Fibroblast of lung (primary cell): ENCODE measurements at places on chromosomes 12 and 14. TPM values are rescaled to one million over a fixed set of nuclear protein-coding genes. Genes with fewer than 3 reads are reported as not detected.

The LRRK2 gene
- total RNA-seq = 10.8 and 14.0 TPM in 2 replicates

The GRIP1 gene
- 0.26 TPM in 1 of 2 replicates, not detected in the other for total RNA-seq

The FAM177A1 gene
- total RNA-seq = 29.0 and 64.6 TPM in 2 replicates

The PTPN6 gene
- 0.26 TPM in 1 of 2 replicates, not detected in the other for total RNA-seq

GRCh38 chr12:106506691-106507090 is 76.1 kb upstream of the RFX4 start:
- H3K4me3 ChIP-seq = no peak overlapping the region
- no peaks in the 10 kb centered on the region for H3K4me1 ChIP-seq
- H3K36me3 ChIP-seq = peaks cover 1% of the 10 kb centered on the region
- DNase-seq = no peak

GRCh38 chr14:36973806-36974442 is 198.5 kb downstream of the SLC25A21 start:
- DNase-seq = peak; percentile 64
- H3K27me3 ChIP-seq = no peaks in the 10 kb centered on the region
- H3K36me3 ChIP-seq = no peaks in the 10 kb centered on the region
- peaks cover 5% of the 10 kb centered on the region for H3K4me1 ChIP-seq
- no peak overlapping the region for H3K27ac ChIP-seq

DNA sequence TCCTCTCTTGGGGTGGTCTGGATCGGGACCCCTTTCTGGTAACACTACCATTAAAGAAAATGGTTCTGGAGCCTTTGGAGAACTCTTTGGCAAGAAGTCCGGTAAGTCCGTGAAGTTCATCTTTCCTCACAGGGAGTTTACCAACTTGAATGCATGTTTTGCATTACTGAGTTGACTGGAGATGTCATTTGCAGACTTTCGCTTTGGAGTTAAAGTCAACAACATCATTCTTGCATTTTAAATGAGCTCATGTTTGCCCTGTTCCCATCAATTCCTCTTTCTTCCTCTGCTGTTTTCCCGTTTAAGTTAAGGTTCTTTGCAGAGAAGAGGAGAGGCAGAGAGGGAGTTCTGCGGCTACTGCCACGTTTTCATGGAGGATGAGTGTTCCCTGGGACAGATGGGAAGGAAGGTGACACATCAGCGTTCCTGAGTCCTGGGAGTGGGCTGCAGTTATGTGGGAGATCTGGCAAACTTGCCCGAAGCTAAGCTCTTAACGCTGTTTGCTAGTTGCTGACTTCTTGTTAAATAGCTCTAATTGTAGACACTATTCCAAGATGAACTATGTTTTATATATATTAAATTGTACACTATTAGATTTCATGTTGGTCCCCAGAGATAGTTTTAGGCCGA is 18.8 kb upstream of the PRICKLE1 start:
- H3K27me3 ChIP-seq = no peaks in the 10 kb centered on the region
- H3K36me3 ChIP-seq = no peaks in the 10 kb centered on the region

DNA sequence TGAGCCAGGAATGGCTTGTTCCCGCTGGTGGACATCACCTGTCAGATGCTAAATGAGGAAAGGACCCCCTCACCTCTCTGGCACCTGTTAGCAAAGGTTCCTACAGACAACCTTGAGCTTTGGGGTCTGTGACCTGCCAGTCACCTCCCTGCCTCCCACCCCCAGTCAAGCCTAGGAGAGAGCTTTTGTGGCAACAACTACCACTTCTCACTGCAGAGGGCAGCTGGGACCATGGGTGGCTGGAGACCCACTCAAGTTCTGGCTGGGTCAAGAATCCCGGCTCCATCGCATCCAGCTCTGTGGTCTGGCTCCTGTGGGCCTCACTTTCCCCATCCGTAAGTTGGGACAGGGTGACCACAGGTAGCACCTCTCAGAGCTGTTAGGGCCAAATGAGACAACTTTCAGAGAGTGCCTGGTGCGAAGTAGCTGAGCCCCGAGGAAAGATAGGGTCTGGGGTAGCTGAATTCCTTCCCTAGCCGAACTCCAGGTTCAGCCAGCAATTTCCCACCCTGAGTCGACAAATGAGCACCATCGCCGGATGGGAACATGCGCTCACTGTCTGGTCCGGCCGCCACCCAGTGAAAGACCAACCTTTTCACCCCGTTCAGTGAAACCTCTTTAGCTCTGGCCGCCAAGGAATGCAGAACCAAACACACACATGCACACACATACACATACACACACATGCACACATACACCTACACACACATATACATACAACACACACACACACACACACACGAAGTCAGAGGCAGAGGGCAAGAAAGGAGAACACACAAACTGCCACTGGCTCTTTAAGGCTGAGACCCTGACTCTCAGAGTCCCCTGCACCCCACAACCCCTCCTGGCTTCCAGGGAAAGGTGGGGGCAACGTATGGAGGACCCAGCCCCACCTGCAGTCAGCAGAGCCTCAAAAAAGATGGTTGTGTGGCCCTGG is 1.9 kb downstream of the TMEM119 start:
- H3K36me3 ChIP-seq = peaks cover 19% of the 10 kb centered on the region
- peaks cover 19% of the 10 kb centered on the region for H3K4me1 ChIP-seq
- no peaks in the 10 kb centered on the region for H3K27me3 ChIP-seq
- DNase-seq = no peak

DNA sequence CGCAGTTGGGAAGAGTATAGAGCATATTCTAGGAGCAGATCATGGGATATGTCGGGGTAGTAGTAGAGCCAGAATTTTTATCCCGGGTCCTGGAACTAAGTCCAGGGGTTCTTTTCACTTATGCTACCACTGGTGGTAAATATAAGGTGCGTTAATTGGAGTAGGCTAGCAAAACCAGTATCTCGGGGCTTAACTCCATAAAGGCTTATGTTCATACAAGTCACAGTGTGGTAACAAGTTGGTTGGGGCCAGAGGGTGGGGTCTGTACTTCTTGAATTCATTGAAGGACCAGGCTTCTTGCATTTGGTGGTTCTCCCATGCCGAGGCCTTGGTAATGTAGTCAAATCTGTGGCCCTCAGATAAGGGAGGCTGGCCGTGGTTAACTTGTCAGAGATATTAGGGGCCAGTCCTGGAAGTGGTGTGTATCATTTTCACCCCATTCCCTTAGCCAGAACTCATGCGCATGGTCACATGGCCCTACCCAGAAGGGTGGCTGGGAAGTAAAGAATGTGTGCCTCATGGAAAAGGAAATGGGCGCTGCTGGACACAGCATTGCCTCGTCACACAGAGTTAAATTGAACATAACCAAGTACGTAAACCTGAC is 1.5 kb upstream of the ZNF641 start:
- no peaks in the 10 kb centered on the region for H3K27me3 ChIP-seq
- DNase-seq = no peak
- peaks cover 2% of the 10 kb centered on the region for H3K4me1 ChIP-seq
- no peaks in the 10 kb centered on the region for H3K36me3 ChIP-seq
- no peak overlapping the region for H3K27ac ChIP-seq
- no peak overlapping the region for H3K4me3 ChIP-seq

DNA sequence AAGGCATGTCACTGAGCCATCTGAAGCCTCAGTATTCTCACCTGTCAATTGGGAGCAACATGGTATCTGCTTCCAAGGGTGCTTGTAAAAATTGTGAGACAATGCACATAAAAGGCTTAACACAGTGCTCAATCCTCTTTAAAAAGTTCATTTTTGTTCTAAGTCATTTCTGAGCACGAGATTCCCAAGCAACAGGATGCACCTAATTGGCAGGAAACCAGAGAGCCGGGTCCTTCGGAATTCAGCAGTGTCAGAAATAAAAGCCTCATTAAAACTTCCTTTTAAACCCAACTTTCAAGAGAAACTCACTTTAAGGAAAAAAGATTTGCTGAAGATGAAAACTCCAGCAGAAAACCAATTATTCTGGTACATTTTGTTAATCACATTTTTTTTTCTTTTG is 112.4 kb upstream of the NOS1 start:
- no peak overlapping the region for H3K4me3 ChIP-seq
- H3K4me1 ChIP-seq = no peaks in the 10 kb centered on the region
- DNase-seq = no peak
- no peak overlapping the region for H3K27ac ChIP-seq
- no peaks in the 10 kb centered on the region for H3K36me3 ChIP-seq

- no peak overlapping the region for H3K4me3 ChIP-seq
- peaks cover 21% of the 10 kb centered on the region for H3K4me1 ChIP-seq
- DNase-seq = no peak
- no peaks in the 10 kb centered on the region for H3K27me3 ChIP-seq
Observed at GRCh38 chr14:72903716-72904115, 9.8 kb upstream of the DPF3 start.

DNA sequence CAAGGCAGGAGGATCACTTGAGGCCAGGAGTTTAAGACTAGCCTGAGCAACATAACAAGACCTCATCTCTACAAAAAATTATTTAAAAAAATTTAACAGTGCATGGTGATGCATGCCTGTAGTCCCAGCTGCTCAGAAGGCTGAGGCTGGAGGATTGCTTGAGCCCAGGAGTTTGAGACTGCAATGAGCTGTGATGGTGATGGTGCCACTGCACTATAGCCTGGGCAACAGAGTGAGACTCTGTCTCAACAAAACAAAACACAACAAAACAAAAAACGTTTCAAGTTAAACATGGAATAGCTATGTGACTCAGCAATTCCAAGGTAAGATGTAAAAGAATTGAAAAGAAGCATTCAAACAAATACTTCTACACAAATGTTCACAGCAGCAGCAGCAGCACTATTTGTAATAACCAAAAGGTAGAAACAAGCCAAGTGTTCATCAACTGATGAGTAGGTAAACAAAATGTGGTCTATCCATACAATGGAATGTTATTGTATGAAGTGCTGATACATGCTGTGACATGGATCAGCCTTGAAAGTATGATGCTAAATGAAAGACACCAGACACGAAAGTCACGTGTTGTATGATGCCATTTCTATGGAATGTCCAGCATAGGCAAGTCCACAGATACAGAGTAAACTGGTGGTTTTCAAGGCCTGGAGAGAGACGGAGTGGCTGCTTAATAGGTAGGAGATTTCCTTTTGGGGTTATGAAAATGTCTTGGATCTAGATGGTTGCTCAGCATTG is 31.4 kb downstream of the CFAP251 start:
- no peaks in the 10 kb centered on the region for H3K36me3 ChIP-seq
- H3K4me3 ChIP-seq = no peak overlapping the region
- no peaks in the 10 kb centered on the region for H3K27me3 ChIP-seq
- peak; percentile 95 for DNase-seq

- H3K36me3 ChIP-seq = no peaks in the 10 kb centered on the region
- no peaks in the 10 kb centered on the region for H3K27me3 ChIP-seq
- no peak overlapping the region for H3K4me3 ChIP-seq
- DNase-seq = peak; percentile 8
- no peak overlapping the region for H3K27ac ChIP-seq
Observed at GRCh38 chr12:26609986-26610385, 223.0 kb downstream of the ITPR2 start.

- H3K36me3 ChIP-seq = no peaks in the 10 kb centered on the region
- H3K27me3 ChIP-seq = no peaks in the 10 kb centered on the region
- H3K4me1 ChIP-seq = no peaks in the 10 kb centered on the region
- H3K27ac ChIP-seq = no peak overlapping the region
- DNase-seq = peak; percentile 83
Observed at GRCh38 chr12:55188974-55189556, 31.8 kb upstream of the OR10A7 start.

DNA sequence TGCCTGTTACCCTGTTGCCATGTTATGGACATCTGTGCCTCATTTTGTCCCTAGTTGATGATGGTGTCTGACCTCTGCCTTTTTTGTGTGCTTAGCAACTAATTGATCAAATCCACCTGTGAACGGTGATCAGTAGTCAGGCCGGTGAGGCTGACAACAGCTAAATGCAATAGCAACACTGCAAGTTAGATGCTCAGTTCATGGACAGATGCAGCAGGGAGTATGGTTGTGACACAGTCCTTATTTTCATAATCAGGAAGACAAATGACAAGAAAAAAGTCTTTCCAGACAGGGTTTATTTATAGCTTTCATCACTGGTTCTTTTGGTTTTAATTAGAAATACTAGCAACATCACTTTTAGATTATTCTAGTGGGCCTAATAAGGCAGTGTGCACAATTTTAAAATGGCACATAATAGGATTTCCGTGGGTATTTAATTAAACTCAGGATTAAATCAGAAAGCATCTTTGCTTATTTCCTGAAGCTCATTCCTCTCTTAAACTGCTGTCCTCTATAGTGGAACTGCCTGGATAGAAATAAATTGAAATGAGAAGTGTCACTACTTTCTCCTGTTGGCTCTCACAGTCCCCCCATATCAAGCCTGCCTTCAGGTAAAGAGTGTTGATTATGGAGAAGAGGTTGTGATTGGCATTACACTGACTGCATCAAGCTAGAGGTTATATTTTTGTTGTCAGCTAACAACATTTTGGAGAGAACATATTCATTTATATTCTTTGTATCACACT is 281.1 kb upstream of the NAV3 start:
- no peaks in the 10 kb centered on the region for H3K36me3 ChIP-seq
- DNase-seq = no peak
- H3K4me3 ChIP-seq = no peak overlapping the region
- H3K27me3 ChIP-seq = no peaks in the 10 kb centered on the region

DNA sequence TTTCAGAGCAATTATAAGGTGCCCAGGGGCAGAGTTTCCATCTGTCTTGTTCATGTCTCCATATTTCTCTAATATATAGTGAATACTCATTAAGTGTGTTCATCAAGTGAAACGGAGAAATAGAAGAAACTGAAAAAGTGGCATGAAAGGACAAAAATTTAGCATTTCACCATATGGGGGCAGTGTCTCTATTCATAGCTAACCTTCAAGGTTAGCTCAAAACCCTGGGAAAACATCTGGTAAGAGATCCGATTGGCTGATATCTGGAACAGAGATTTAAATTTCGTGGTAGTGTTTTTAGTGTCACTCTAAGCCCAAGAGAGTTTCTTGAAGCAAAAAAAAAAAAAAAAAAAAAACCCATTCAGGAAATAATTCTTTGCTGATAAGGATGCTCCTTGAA is 367.5 kb downstream of the DAD1 start:
- H3K36me3 ChIP-seq = no peaks in the 10 kb centered on the region
- H3K4me1 ChIP-seq = no peaks in the 10 kb centered on the region
- peaks cover 5% of the 10 kb centered on the region for H3K27me3 ChIP-seq
- no peak overlapping the region for H3K27ac ChIP-seq
- no peak overlapping the region for H3K4me3 ChIP-seq
- DNase-seq = peak; percentile 19

DNA sequence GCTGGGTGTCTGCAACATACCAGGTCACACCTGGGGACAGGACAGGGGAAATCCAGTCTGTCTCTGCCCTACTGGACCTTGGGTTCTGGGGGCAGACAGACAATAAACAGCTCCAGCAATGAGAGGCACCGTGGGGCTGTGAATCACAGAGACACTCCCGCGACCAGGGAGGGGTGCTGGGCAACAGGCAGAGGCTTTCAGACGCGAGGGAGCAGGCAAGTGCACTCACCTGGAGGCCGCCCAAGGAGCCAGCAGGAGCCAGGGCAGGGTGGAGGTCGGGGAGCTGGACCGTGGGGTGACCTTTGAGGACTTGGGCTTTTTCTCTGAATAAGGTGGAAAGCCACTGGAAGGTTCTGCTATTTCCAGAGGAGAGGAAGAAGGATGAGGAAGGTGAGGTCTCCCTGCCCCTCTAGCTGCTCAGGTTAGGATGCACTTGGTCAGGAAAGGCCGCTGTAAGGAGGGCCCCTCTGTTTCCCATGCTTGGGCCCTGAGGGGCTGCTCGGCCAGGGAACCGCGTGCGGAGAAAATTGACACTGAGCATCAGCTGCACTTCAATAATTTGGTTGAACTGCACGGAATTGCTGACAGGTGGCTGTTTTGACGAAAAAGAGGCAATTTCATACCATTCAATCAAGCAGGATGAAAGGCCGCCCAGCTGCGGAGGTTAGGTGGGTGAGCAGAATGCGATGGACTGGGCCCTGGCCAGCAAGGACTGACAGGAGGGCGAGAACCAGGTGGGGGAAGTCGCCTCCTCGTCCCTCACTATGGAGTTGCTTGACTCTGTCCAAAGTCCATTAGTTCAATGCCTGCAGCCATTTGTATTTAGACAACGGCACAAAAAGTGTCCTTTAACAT is 42.2 kb downstream of the JAG2 start:
- no peaks in the 10 kb centered on the region for H3K4me1 ChIP-seq
- peaks cover 2% of the 10 kb centered on the region for H3K27me3 ChIP-seq
- no peak overlapping the region for H3K4me3 ChIP-seq
- no peak overlapping the region for H3K27ac ChIP-seq
- no peaks in the 10 kb centered on the region for H3K36me3 ChIP-seq
- no peak for DNase-seq
